ENCODE measurements at places on chromosomes 3 and 15.

- DNase-seq: peak; percentile 17
Measured at GRCh38 chr15:89575656-89576416, 567 bp downstream of the TICRR start.

- no peak for DNase-seq
Measured at GRCh38 chr3:29440413-29441305, 159.8 kb downstream of the RBMS3 start.

DNA sequence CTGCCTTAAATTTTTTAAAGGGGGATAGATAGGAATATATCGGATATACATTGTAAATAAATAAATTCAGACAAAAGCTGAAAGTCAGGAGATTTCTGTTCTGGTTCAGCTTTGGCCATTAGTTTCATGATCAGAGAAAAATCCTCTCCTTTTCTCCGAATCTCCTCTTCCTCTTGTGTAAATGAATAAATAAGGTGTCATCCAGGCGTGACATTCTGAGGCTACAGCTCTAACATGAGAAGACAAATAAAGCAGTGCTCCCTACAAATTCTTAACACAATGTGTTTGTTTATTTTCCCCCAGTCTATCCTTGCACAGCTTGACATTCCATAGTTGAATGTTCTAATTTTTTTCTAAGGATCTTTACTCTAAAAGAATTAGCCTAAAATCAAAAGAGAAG lies 9.4 kb upstream of the MB21D2 start:
- no peak for DNase-seq

- no peak for DNase-seq
Measured at GRCh38 chr15:85429522-85429921, 49.1 kb downstream of the AKAP13 start.

DNA sequence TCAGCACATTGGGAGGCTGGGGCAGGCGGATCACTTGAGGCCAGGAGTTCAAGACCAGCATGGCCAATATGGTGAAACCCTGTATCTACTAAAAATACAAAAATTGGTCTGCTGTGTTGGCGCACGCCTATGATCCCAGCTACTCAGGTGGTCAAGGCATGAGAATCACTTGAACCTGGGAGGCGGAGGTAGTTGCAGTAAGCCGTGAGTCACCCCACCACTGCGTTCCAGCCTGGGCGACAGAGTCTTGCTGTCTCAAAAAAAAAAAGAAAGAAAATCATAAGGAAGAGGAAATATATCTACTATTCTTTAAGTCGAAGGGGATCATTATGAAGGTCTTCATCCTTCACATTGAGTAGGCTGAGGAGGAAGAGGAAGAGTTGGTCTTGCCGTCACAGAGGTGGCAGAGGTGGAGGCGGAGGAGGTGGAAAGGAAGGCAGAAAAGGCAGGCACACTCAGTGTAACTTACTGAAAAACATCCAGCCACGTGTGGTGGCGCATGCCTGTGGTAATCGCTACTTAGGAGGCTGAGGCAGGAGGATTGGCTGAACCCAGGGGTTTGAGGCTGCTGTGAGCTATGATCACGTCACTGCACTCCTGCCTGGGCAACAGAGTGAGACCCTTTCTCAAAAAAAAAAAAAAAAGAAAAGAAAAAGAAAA lies 14.2 kb downstream of the CSK start:
- peak; percentile 48 for DNase-seq

DNA sequence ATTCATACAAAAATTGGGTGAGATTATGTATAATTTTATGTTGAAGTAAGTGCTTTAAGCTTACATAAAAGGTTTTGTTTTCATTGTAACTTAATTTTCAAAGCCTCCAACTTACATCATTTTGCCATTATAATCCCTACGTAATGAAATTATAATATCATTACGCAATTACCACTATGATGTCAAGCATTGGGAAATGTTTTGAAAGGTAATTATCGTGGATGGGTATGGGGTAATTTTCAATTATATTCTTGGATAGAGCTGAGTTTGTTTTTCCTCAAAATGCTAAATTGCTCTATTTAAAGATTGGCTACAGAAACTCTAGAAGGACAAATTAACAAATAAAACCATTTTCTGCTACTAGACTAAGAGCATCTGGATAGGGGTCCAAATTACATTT lies 80.2 kb upstream of the FAM3D start:
- DNase-seq: no peak

DNA sequence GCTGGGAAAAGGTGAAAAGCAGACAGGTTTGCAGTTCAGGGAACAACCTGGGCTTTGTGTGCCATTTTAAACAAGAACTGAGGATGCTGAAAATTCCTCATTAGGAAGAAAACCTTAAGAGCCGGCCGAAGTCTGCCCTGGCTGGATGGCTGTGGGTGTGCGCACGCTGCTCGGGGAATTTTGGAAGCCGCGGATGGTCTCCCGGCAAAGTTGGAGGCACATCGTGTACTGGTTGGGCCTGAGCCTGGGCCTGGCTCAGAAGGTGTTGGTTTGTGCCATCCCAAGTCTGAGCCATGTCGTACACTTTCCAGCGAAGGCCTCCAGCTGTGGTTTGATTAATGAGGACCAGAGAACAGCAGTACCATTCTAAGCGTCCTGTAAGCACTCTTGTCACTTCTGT lies 188.2 kb downstream of the ATP10A start:
- DNase-seq: no peak

- DNase-seq: no peak
Measured at GRCh38 chr3:23389686-23390085, 186.6 kb downstream of the UBE2E2 start.
